ENCODE measurements at places on chromosomes 4 and X.

GRCh38 chrX:11351375-11352295, 58.4 kb downstream of the AMELX start:
- no peak for DNase-seq

DNA sequence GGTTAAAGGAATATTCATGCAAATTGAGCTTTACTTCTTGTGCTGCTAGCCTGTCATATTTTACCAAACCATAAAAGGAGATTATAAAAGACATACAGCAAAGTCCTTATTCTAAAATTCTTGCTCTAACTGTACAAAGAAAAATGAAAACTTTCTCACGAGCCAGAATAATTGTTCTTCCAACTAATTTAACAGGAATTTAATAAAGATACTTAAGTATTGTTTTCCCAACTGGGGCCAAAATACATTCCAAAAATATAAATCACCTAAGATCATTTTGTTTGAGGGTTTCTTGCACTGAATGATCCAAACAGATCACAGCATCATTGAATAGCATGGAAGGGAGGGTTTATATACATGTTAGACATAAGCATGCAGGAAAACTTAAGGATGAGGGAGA, 127.1 kb upstream of the PCDH18 start:
- no peak for DNase-seq

- DNase-seq = peak; percentile 51
Measured at GRCh38 chrX:119503484-119503861, 35.2 kb downstream of the SLC25A5 start.

DNA sequence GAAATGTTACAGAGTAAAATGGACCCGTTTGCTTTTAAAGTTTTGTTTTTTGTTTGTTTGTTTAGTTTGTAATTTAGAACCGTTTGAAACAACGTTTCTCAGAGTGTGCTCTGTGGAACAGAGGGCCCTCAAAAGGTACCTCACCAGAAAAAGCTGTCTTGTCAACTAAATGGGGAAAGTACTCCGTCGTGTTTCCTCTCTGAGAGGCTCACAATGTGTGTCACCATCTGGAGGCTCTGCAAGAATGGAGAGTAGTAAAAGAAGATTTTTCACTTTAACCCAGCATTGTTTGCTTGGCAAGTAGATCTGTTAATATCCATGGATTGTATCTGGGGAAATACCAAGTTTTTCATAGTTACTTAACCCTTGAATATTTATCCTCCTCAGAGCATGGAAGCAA, 1.5 kb upstream of the ENPEP start:
- DNase-seq = no peak

- DNase-seq = no peak
Measured at GRCh38 chr4:98101988-98102387, 41.3 kb downstream of the STPG2 start.

Data from DMS53 (cell line).